ENCODE measurements at places on chromosomes 6 and 20. TPM values are rescaled to one million over a fixed set of nuclear protein-coding genes. Genes with fewer than 3 reads are reported as not detected.

- no peak for DNase-seq
These were observed 195.6 kb downstream of the NFATC2 start for GRCh38 chr20:51346686-51347485.

- no peak for DNase-seq
These were observed 22.1 kb downstream of the BACH2 start for GRCh38 chr6:90274451-90275030.

GRCh38 chr20:25453035-25453810 lies 45.8 kb downstream of the GINS1 start:
- DNase-seq = no peak

MRAP2 gene
- 0.47 TPM for total RNA-seq

GABRR1 gene
- total RNA-seq = not detected

All from omental fat pad (tissue), 4 donors.